ENCODE measurements at places on chromosomes 12 and 14. TPM values are rescaled to one million over a fixed set of nuclear protein-coding genes. Genes with fewer than 3 reads are reported as not detected.

TPPP2 gene
- total RNA-seq, result not detected

FERMT2 gene
- total RNA-seq, result 133 TPM

SERPINA12 gene
- not detected for total RNA-seq

TOMM20L gene
- total RNA-seq, result not detected

NTF3 gene
- total RNA-seq, result 1.3 TPM

RD3L gene
- total RNA-seq, result not detected

MYL2 gene
- total RNA-seq, result not detected

EIF2S3B gene
- 9.2 TPM for total RNA-seq

KCNK13 gene
- not detected for total RNA-seq

KCTD10 gene
- total RNA-seq, result 91.7 TPM

WDR20 gene
- total RNA-seq, result 12.9 TPM

TAS2R43 gene
- total RNA-seq, result 1.3 TPM

SSPN gene
- total RNA-seq, result 9.3 TPM

MUCL1 gene
- total RNA-seq, result not detected

MIP gene
- not detected for total RNA-seq

TAS2R10 gene
- total RNA-seq, result not detected

PLEK2 gene
- total RNA-seq, result 2.8 TPM

THAP2 gene
- total RNA-seq, result 3.8 TPM

NUBPL gene
- total RNA-seq, result 18.9 TPM

All from fibroblast of the aortic adventitia (primary cell).